GM03348 (cell line): ENCODE measurements at places on chromosomes 7 and 10.
A peak's percentile ranks its signal among the peaks of the same experiment; 100 is the strongest.

- peak; percentile 52 for DNase-seq
Measured at GRCh38 chr10:78178940-78179339, 145.3 kb downstream of the RPS24 start.

DNA sequence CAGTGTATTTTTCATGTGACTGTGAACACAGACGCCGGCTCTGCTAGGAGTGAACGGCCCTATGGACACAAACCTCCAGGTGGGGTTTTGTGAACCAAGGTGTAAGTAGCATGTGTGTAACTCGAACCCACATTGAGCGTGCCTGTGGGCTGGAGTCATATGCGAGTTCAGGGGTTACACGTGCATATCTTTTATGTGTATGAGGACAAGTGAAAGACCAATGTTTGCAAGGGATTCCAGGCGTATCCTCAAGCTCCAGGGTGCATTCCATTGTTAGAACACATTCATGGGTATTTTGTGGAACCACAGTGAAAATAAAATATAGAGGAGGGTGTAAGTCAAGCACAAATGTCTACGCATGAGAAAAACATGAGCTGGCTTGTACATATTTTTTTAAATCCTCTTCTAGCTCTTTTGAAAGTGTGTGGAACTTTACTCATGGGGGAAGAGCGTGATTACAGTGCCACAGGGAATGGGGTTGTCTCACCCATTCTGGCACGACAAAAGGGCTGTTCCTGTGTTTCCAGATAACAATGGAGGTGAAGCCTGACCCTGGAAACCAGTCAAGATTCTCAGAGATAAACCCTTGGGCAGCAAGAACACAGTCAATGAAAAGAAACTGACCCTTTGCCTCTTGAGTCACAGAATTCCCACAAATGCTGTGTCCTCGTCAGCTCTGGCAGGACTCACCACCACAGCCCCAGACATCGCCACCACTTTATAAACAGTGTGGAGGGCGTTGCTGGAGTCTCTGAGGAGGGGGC lies 37.0 kb upstream of the GOT1 start:
- no peak for DNase-seq

DNA sequence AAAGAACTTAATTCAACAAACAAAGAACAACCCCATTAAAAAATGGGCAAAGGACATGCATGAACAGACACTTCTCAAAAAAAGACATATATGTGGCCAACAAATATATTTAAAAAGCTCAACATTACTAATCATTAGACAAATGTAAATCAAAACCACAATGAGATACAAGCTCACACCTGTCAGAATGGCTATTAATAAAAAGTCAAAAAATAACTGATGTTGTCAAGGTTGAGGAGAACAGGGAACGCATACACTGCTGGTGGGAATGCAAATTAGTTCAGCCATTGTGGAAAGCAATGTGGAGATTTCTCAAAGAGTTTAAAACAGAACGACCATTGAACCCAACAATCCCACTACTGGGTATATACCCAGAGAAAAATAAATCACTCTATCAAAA lies 19.1 kb downstream of the ZFAND4 start:
- no peak for DNase-seq

DNA sequence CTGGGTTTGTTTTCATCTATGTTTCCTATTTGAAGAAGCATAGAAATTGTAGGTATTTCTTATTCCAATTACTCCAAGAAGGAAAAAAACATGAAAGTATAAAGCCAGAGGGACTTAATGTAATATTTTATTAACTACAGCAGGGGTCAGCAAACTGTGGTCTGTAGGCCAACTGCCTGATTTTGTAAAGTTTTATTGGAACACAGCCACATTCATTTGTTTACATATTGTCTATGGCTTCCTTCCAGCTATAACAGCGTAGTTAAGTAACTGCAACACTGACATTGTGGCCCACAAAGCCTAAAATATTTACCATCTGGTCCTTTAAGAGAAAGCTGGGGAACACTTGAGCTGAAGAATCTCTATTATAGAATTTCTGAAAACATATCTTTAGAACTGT lies 306.2 kb downstream of the BICC1 start:
- no peak for DNase-seq

GRCh38 chr7:155785536-155785935 lies 26.7 kb downstream of the SHH start:
- DNase-seq: no peak

DNA sequence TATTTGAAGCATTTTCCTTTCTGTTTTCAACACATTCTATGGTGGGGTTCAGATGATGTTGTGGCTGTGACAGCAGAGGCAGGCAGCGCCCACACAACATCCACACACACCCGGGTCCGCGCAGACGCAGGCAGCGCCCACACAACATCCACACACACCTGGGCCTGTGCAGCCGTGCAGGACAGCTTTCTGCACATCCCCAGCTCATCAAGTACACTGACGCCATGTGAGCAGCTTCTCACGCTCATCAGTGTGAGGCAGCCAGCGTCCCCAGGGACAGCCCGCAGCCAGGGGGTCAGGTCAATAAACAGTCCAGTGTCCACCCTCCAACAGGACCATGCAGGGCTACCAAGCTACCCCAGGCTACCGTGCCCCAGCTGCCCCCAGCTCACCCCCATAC lies 272.8 kb upstream of the TCERG1L start:
- no peak for DNase-seq

DNA sequence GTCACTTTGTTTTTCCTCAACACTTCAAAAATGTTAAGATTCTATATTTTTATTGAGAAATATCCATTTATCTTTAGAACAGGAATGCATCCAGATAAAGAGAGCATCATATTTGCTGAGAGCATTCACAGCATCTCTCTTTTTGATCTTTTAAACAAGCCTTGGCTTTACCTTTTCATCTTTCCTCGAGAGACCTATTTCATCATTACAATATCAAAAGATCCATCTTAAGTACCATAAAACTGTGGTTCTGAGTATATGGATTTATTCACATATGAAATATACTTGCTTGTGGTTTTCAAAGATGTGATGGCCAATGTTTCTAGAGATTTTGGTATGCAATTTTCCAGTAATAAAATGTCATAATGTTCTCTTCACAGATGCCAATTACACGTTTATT lies 1140.9 kb downstream of the GATA3 start:
- no peak for DNase-seq

GRCh38 chr10:71044720-71045119 lies 156.4 kb upstream of the PCBD1 start:
- DNase-seq: no peak

GRCh38 chr10:117635826-117636225 lies 93.3 kb downstream of the EMX2 start:
- DNase-seq: no peak

GRCh38 chr7:116165717-116166116 lies 44.6 kb upstream of the TES start:
- DNase-seq: no peak

- peak; percentile 73 for DNase-seq
Measured at GRCh38 chr10:73586583-73586984, 4.6 kb downstream of the USP54 start.

GRCh38 chr10:34320265-34320664 lies 494.8 kb downstream of the PARD3 start:
- DNase-seq: no peak

GRCh38 chr7:28558236-28558635 lies 145.9 kb downstream of the CREB5 start:
- DNase-seq: no peak

DNA sequence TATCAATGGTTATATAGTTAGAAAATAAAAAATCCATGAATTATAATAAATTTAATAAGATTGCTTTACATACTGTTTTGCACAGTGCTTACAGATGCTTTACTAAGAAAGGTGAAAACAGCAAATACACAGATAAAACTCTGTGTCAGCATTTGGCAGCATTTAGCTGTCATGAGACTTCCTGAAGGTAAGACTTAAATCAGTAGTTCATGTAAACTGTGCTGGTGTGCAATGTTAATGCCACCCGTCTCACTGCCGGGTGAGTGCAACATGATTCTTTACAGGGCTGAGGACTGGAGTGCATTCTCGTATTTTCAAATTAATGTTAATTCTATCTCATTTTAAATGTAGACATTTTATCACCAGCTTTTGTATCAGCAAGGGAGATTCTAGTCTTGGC lies 326.2 kb upstream of the POT1 start:
- no peak for DNase-seq

- no peak for DNase-seq
Measured at GRCh38 chr10:482848-483247, 206.6 kb downstream of the DIP2C start.

- DNase-seq: no peak
Measured at GRCh38 chr10:113578773-113579172, 25.9 kb downstream of the HABP2 start.
